ENCODE measurements at places on chromosomes 4 and X. TPM values are rescaled to one million over a fixed set of nuclear protein-coding genes. Genes with fewer than 3 reads are reported as not detected.

GRCh38 chr4:37836274-37836673, 9.8 kb downstream of the PGM2 start:
- peaks cover 66% of the 10 kb centered on the region for H3K36me3 ChIP-seq
- no peak for DNase-seq
- no peaks in the 10 kb centered on the region for H3K27me3 ChIP-seq
- peaks cover 12% of the 10 kb centered on the region for H3K4me1 ChIP-seq

GRCh38 chr4:10437735-10438134, 19.5 kb downstream of the ZNF518B start:
- H3K4me3 ChIP-seq = no peak overlapping the region
- no peak overlapping the region for H3K27ac ChIP-seq
- H3K27me3 ChIP-seq = no peaks in the 10 kb centered on the region
- no peak for DNase-seq
- H3K4me1 ChIP-seq = no peaks in the 10 kb centered on the region
- H3K36me3 ChIP-seq = no peaks in the 10 kb centered on the region

GRCh38 chr4:55336138-55337034, 9.7 kb upstream of the SRD5A3 start:
- H3K27ac ChIP-seq = no peak overlapping the region
- H3K4me3 ChIP-seq = no peak overlapping the region
- no peaks in the 10 kb centered on the region for H3K27me3 ChIP-seq
- peaks cover 5% of the 10 kb centered on the region for H3K4me1 ChIP-seq
- H3K36me3 ChIP-seq = no peaks in the 10 kb centered on the region

ABLIM2 gene
- total RNA-seq = 2.8 TPM

DNA sequence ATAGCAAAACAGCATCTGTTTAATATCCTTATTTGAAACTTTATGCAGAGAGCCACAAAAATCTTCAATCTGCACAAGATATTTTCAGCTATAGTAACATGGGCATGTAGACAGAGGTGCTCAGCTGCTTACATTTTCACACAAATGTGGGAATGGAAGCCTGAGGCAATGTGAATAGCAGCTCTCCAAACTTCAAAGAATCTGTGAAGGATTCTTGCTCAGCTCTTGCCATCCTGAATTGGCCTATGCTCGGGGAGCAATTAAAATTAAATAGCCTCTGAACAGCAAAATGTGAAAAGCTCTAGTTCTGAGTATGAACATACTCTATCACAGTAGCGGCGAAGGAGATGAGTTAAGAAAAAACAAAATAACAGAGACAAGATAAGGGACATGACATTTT, 1523.8 kb downstream of the PCDH7 start:
- no peaks in the 10 kb centered on the region for H3K27me3 ChIP-seq
- H3K4me1 ChIP-seq = no peaks in the 10 kb centered on the region
- no peak overlapping the region for H3K4me3 ChIP-seq
- DNase-seq = no peak

- H3K27ac ChIP-seq = no peak overlapping the region
- no peaks in the 10 kb centered on the region for H3K36me3 ChIP-seq
- no peak overlapping the region for H3K4me3 ChIP-seq
- H3K4me1 ChIP-seq = no peaks in the 10 kb centered on the region
- DNase-seq = no peak
- no peaks in the 10 kb centered on the region for H3K27me3 ChIP-seq
These were observed 138.5 kb upstream of the TBL1X start for GRCh38 chrX:9326369-9326768.

Data from natural killer cell (primary cell).